M059J (cell line): ENCODE measurements at places on chromosomes 2 and 18.

DNA sequence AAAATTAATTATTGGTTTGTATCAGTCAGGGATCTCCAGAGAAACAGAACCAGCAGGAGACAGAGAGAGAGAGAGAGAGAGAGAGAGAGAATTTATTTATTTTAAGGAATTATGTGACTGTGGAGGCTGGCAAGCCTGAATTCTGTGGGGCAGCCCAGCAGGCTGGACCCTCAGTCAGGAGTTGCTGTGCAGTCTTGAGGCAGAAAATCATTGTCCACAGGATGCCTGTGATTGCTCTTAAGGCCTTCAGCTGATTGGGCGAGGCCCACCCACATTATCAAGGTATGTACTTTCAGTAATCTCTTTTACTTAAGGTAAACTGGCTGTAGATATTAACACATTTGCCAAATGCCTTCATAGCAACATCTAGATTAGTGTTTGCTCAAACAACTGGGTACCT is 155.3 kb downstream of the SEPTIN10 start:
- no peak for DNase-seq

DNA sequence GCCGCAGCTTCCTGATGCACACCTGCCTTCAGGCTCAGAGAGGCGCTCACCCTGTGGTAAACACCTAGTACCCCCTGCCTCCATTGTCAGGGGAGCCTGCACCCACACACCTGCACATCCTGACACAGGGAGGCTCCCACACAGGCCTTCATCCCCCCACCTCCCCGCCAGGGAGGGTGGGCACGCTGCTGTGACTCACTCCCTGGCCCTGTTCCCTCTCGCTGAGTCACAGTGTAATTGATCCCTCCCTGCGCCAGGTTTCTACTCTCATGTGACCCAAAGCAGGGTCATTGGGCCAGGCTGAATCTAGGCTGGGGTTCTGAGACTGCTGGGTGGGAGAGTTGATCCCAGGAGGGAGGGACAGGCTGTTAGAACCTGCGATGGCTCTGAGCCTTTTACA is 8.5 kb upstream of the CELF4 start:
- DNase-seq, result peak; percentile 30

- DNase-seq, result peak; percentile 53
Measured at GRCh38 chr18:46481048-46481846, 175.8 kb downstream of the LOXHD1 start.

DNA sequence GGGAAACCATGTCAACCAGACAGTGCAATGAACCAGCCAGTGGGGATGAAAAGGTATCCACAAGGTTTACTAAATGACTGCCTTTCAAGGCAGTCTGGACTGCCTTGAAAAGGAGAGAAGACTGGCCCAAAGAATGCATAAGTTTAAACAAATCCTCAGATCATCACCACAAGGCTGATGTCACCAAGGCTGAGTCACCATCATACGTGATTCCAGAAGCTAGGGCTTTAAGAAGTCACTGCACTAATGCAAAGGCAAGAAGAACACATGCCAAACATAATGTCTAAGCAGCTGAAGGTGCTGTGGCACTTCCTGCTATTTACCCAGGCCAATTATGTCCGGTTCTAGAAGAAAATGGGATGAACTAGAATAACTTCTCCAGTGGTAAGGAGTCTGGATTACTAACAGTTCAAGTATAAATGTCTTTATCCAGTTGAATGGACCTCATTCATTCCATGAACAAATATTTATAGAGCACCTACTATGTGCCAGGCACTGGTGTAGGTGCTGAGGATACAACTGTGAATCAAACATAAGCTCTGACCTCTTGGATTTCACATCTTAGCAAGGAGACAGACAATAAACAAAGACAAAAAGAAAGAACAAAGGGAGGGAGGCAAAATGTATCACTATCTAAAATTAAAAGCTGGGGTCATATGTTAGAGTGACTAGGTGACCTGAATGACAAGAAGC is 37.6 kb upstream of the ONECUT2 start:
- DNase-seq, result peak; percentile 99

DNA sequence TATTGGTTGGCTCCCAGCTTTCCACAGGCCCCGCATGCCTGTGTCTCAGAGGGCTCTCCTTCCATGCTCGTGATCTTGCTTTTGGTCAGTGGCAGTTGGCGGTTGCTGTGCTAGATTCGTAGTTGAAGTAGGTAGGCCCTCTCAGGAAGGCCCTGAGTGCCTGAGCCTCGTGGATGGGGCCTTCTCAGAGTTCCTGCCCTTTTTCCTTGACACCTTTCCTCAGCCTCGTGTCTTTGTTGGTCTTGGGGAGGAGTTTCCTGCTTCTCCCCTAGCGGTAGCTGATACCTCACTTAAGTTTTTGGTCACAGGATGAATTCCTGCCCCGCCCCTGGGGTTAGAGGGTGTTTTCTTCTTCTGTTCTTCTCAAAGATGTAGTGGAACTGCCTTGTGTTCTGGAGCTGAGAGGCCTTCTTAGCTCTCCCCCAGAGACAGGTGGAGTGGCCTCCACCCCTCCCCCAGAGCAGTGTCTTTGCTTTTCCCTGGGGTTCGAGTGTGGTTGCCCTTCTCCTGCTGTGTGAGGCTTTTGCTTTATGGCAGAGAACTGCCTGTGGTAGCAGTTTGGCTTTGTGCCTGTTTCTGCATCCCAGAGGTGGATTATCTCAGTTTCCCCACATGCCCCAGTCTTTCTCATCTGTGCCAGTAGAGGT is 94.8 kb downstream of the ZNF407 start:
- DNase-seq, result no peak

DNA sequence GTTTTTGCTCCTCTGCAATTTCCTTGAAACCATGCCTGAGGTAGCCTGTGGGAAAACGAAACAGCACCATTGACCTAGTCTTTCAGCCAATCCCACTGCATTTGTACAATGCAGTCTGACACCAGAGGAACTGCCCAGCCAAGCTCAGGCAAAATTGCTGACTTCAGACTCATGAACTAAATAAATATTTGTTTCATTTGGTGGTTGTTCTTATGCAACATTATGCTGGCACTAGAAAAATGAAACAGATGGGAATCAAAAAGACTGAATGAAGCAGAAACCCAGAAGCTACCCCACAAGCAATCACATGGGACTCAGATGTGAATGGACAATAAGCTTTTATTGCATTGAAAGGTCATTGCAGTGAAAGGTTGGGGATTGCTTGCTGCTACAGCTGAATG is 1.7 kb downstream of the NAT8 start:
- no peak for DNase-seq

- DNase-seq, result peak; percentile 10
Measured at GRCh38 chr2:30178618-30179434, 32.0 kb downstream of the YPEL5 start.

DNA sequence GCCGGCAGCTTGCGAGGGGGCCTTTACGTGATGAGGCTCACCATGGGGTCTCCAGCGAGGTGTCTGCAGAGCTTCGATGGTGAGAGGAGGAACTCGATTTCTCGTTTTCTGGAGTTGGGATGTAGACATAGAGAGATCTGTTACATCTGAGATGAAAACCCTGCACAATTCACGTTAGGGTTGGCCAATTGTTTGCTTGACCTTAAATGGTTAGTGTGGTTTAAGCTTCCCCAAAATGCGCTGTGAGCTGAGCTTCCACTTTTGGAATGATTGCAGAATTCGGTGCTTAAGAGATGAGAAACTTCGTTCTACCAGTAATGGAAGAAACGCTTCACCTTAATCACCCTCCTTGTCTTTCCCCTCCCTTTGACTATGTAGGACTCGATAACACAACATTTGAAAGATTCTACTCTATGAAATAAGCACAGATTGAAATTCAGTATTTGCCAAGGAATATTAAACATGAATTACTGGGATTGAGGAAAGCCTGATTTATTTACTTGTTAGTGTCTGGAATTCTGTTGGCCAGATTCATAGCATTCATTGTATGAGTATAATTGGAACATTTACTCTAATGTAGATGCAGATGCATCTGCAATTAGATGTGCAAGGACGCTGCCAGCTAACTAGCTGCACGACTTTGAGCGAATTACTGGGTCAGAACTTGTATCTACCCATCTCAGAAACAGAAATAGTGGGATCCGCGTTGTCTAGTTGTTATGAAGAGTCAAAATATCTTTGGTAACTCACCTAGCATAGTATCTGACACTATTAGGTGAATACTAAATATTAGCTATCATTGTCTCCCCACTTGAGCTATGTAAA is 1.6 kb upstream of the KLF7 start:
- peak; percentile 60 for DNase-seq

GRCh38 chr18:47342566-47342965 is 91.1 kb upstream of the SKOR2 start:
- no peak for DNase-seq

DNA sequence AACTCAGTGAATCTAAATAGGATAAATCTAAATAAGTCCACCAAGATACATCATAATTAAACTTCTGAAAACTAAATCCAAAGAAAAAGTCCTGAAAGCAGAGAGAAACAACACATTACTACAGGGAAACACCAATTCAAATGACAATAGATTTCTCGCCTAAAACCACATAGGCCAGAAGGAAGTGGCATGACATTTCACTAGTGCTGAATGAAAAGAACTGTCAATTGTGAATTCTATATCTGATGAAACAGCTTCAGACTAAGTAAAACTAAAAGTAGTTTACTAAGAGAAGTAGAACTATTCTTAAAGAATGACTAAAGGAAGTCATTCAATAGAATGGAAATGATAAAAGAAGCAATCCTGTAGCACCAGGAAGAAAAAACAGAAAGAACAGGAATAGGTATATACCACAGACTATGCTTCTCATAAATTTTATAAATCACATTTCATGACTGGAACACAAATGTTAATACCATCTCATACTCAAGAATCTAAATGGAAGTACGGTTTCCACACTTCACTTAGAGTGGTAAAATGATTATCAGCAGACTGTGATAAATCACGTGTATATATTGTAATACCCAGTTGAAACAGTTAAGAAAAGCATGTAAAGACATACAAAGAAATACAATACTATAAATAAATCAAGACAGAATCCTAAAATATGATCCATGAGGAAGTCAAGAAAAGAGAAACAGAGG is 46.4 kb downstream of the ASXL2 start:
- no peak for DNase-seq

DNA sequence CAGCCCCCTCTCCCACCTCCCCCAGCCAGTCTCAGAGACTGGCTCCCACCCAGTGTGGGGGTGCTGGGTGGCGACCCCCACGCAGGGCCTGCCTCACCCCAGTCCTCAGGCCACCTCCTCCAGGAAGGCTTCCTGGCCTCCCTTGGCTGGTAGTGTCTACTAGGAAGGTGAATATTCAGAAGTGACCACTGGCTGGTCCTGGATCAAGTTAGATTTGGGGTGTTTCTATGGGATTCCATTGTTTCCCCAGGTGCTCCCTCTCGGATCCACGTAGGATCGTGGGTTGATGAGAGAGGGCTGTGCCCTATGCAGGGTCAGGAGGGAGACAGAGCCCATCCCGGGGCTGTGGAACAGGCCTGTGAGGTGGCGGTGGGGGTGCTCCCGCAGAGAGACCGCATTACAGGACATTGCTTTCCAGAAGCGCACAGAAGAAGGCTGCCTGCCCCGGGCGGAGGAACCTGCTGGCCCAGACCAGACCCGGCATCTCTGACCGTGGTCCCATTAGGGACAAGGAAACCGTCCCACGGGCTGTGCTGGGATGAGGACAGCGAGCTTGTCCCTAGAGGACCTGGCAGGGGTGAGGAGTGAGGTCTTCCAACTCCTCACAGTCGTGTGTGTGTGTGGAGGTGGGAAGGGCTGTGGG is 3.3 kb downstream of the PDCD1 start:
- no peak for DNase-seq

GRCh38 chr18:22314420-22314819 is 103.3 kb downstream of the CTAGE1 start:
- peak; percentile 62 for DNase-seq

DNA sequence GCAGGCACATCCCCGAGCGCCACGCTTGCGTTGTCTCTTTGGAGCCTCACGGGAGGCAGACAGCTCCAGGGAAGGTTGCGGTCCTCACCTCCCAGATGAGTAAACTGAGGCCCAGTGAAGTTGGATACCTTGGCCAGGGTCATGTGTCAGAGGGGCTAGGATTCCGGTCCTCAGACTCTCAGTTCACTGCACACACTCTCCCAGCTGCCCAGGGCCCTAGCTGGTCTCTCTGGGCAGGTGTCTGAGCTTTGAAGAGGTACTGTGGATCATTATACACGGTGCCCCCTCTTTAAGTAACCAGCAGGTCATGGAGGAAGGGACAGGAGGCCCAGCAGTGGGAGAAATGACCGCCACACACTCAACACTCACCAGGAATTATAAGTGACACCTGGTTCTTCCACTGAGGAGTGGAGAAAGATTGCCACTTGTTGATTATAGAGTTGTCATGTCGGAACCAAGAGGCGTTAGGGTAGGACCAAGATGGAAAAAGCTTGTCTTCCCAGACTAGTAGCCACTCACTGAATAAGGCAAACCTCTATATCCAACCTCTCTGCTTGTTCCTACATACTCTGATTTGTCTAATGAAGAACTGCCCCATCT is 588 bp downstream of the TMEM214 start:
- no peak for DNase-seq

DNA sequence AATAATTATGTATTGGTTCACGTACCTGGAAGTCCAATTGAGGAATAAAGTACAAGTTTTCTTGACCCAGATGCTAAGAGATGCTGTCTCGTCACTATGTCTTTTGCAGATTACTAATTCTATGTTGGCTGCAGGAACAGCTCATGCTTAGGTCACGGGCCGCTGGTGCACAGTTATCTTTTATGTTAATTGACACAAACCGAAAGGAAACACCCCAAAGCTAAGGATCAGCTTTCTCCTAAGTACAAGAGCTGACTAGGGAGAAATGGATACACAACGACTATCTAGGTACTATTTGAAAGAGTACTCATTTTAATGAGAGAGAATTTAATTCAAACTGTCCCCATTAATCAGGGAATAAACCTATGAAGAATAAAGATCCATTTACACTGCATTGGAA is 217.7 kb upstream of the SLC35G4 start:
- DNase-seq, result peak; percentile 89

GRCh38 chr2:42132966-42133641 is 36.0 kb upstream of the EML4 start:
- peak; percentile 98 for DNase-seq

DNA sequence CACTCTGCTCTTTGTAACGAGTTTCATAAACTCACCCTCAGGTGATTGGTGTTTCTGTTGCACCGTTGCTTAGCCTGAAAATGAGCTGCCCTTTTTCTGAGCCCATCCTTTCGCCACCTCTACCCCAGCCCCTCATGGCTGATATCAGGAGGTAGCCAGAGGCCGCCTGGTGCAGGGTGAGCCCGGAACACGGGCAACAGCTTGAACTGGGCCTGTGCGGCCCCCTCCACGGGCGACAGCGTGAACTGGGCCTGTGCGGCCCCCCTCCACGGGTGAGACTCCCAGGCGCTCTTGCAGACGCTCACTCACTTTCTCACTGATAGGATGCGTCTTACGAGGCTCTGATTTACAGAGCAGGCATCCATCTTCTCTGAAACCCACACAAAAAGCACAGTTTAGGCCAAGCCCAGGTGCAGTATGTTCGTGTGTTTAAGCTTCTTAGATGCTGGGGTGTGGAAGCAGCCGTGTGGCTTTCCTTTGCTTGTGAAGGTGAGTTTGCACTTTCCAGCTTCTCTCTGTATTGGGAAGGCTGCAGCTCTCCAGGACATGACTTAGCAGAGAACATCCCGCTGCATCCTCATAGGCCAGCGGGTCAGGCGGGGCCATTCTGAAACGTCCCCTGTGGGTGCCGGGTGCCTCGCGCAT is 83.5 kb downstream of the NFATC1 start:
- no peak for DNase-seq
